ENCODE measurements at places on chromosomes 1 and 21. TPM values are rescaled to one million over a fixed set of nuclear protein-coding genes. Genes with fewer than 3 reads are reported as not detected.

DNA sequence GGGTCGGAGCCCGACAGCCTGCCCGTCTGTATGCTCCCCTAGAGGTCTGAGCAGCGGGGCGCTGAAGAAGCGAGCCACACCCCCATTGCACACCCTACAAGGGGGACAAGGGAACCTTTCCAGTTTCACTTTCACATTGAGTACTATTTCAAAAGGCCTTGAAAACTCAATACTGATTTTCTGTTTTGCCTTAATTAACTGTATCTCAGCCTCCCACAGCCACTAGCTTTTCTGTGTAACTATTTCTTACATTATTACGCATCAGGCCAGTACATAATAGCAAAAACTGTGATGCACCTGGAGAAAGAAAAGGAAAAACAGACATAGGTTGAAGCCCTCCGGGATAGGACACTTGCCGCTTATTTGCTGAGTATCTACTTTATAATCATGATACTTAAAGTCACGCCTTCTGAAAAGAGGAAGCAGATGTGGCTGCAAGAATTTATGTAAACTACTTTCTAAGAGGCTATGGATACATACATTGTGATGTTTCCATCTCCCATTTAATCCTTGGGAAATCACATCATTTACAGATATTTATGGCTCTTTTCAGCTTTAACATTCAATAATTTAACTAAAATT, 1719.5 kb downstream of the MRPL39 start:
- peak; percentile 28 for DNase-seq

GRCh38 chr1:18192974-18193373, 85.4 kb downstream of the IGSF21 start:
- DNase-seq = no peak

GRCh38 chr21:33245289-33245918, 15.7 kb downstream of the IFNAR2 start:
- DNase-seq = no peak

DNA sequence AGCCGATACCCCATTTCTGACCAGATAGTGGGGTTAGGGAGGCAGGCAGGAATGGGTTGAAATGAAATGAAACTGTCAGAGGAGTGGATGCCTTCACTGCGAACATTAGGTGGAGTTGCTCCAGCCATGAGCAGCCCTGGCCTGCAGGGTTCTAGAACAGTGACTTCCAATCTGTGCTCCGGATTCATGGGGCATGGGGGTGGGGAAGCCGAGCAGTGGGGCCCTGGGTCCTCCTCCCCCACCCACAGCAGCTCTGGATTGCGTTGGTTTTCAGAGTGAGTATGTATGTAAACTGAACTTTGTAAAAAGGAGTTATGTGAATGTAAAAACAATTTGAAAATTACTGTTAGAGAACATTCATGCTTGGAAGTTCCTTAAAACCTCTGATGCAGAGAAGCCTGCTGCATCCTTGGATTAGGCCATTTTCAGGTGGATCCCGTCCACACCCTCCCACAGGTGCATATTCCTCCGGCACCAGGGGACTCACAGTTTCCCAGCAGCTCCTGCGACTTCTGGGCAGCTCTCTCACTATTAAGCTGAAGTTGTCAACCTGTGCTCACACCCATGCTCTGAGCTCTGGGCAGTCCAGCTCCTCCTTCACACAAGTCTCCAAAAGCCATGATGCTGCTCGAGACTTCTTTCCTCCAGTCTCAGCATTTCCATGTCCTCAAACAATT, 54.4 kb upstream of the EDN2 start:
- DNase-seq = no peak

MANEAL gene
- total RNA-seq = 1.5 TPM

SPATA45 gene
- total RNA-seq = 0.51 TPM

Data from activated CD4-positive, alpha-beta memory T cell treated with anti-CD3 and anti-CD28 coated beads for 36 hours (primary cell).